Natural killer cell treated with Interleukin-12 subunit alpha and Interleukin-12 subunit beta and Interleukin-15 and Interleukin-18, amount 100 ng/mL, for 72 hours (primary cell): ENCODE measurements at places on chromosomes 7 and 10. TPM values are rescaled to one million over a fixed set of nuclear protein-coding genes. Genes with fewer than 3 reads are reported as not detected.

The PNLIPRP2 gene
- total RNA-seq = not detected

The MMD2 gene
- not detected for total RNA-seq

The MACROH2A2 gene
- 0.43 TPM for total RNA-seq

The ZNF783 gene
- total RNA-seq = 14.0 TPM

The ENTPD1 gene
- total RNA-seq = 111 TPM

The NANOS1 gene
- 0.56 TPM for total RNA-seq

- DNase-seq = no peak
These were observed 152.6 kb downstream of the POU6F2 start for GRCh38 chr7:39130274-39130673.

DNA sequence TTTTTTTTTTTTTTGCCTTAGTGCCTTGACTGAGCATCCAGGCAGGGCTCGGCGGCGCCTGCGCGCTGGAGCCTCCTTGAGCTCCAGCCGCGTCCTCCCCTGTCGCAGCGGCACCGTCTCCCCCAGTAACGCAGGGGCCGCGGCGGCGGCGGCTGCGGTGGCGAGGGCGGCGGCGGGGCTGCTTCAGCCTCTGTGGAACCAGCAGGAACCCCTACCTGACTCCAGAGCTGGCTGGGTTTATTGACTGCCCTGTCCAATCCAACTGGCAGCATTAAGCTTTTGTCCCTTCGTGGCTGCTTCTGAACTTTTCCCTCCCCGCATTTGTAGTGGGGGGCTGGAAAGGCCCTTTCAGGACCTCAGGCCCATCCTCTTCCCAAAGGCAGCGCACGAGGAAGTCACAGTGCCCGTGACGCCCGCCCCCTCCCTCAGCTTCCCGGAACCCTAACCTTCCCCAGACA is at the start of gene GPR85:
Gene GPR85 (minus strand): TSS at position 397 of the 458 bp plus-strand sequence. CDS start 2,106 bp downstream, outside the sequence.
- DNase-seq = no peak

DNA sequence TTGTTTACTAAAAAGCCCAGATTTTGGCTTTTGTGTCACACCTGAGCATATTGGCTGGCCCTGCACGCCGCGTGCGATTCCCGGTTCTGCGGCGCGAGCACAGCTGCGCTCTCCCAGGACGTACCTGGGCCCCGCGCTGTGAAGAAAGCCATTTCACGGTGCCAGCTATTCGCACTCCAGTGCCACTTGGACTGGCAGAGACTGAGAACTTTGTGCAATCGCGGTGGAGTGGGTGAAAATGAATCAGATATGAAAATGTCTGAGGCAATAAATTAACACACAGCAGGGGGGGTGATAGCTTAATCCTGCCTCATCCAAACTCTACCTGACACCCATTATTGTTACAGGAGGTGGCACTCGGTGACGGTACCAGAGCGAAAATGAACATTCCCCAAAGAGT is 330.1 kb upstream of the MGMT start:
- no peak for DNase-seq

- no peak for DNase-seq
These were observed 1013.1 kb downstream of the KCNMA1 start for GRCh38 chr10:76624470-76624869.

- no peak for DNase-seq
These were observed 55.5 kb upstream of the CCNJ start for GRCh38 chr10:95987685-95988426.

- DNase-seq = no peak
These were observed 34.0 kb upstream of the SLC35B4 start for GRCh38 chr7:134350709-134351108.

GRCh38 chr10:78520737-78521430 is 487.2 kb downstream of the RPS24 start:
- no peak for DNase-seq
